ENCODE measurements at places on chromosomes 2 and 18.

- no peak for DNase-seq
These were observed 557 bp upstream of the GREB1L start for GRCh38 chr18:21241301-21242048.

GRCh38 chr18:74597034-74597661 lies 522 bp upstream of the ZNF407 start:
- peak; percentile 30 for DNase-seq

GRCh38 chr2:235530735-235531134 lies 36.9 kb downstream of the AGAP1 start:
- DNase-seq = no peak

DNA sequence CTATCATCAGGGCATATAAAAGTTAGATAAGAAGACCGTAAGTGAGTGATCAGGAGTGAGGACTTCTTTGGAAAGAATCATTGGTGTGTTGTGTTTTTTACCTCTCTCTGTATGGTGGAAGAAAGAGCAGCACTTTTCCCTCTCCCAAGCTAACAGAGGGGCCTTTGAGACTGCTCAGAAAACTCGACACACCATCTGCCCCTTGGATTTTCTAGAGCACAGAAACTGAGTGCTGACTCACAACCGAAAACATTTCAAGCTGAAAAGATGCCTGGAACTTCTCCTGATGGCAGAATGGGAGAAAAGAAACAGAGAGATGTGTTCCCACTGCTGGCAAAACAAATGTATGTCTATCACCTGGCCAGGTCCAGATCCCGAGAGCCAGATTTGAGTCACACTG lies 156.6 kb downstream of the DNAH7 start:
- DNase-seq = no peak
